ENCODE measurements at places on chromosomes 1 and 21.

- no peak for DNase-seq
Observed at GRCh38 chr1:101170506-101171050, 66.2 kb upstream of the S1PR1 start.

DNA sequence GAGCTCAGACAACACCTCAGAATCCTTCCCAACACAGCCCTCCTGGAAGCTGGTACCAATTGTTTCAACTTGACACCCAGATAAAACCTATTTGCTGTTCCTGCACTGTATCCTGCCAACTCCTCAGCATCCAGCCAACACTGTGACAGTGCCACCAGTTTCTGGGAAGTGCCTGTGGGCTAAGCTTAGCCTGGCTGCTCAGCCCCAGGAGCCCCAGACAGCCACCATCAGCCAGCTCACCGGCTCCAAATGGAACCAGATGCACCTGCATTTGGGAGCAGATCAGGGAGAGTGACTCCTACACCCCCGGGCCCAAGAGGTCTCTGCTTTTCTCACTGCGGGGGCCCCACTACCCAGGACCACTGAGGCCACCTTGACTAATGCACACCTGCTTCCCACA is 24.9 kb downstream of the KCNN3 start:
- no peak for DNase-seq

- DNase-seq: no peak
Observed at GRCh38 chr1:231778009-231778719, 151.6 kb downstream of the DISC1 start.

DNA sequence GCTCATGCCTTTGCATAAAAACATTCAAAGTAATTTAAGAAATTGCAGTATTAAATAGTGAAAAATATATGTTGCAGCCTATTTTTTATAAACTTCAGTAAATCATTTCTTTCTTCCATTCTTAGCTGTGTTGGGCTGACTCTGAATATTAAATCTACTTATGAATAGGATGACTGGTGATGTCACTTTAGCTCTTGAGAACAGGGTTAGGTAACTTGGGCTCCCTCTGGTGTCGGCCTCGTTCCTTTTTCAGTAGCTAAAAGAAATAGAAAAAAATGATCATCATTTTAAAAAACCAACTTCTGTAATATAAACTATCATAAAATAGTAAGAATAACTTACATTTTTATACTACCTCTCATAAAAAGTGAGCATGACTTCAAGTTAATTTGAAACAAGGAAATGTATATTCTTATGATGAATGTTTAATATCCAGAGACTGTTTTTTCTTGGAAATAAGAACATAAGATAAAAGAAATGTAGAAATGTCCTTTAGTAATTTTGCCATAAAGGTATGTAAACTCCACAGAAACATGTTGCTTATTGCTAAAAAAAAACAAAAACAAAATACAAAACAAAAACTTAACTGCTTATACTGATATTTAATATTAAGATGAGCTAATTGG is 26.8 kb upstream of the NCAM2 start:
- no peak for DNase-seq

Measured in esophagus squamous epithelium (tissue), 5 donors.